Stomach (tissue), 19 donors: ENCODE measurements at places on chromosomes 7 and 10. TPM values are rescaled to one million over a fixed set of nuclear protein-coding genes. Genes with fewer than 3 reads are reported as not detected.

- DNase-seq, result no peak
These were observed 39.9 kb downstream of the TLL2 start for GRCh38 chr10:96473866-96474265.

DNA sequence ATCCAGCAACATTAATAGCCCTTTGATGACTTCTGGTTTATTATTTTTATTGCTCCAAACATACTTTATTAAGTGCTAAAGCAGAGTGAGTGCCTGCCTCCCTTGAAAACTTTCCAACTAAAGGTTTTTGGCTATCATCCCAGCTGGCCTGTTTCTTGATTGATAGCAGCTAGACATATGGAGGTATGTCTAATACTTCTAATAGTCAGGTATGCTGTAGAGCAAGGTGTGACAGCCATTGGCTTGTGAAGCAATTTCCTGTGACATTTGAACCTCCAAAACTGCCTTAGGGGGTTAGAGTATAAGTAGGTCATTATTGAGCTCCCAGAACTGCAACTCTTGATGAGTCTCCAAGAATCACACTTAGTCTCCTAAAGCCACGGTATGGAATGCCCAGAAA lies 55.8 kb downstream of the LOXL4 start:
- no peak for DNase-seq

CAMK2B gene
- polyA plus RNA-seq, result 2.9 TPM

DNA sequence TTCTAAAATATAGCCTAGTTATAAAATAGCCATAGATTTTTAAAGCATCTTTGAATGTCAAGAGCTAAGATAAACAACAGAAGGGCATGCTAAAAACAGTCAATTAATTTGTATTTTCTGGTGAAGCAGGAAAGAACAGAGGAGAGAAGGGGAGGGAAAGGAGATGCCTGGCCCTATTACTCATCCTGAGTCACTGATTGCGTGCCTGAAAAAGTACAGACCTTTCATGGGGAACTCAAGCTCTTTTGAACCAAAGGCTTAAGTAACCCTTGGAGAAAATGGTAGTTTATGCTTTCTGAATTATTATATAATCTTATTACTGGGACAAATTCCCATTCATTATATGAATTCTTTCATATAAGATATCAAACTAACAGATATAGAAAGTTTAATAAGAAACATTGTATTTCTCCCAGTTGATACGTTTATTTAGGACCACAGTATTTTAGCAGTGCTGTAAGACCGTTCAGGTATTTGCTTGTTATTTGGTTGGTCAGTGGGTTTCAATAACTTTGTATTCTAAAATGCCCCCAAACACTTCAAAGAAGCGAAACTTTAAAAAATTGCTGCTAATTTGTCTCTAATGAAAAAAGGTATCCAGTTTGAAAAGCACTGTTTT lies 151.3 kb downstream of the HGF start:
- DNase-seq, result no peak

DNA sequence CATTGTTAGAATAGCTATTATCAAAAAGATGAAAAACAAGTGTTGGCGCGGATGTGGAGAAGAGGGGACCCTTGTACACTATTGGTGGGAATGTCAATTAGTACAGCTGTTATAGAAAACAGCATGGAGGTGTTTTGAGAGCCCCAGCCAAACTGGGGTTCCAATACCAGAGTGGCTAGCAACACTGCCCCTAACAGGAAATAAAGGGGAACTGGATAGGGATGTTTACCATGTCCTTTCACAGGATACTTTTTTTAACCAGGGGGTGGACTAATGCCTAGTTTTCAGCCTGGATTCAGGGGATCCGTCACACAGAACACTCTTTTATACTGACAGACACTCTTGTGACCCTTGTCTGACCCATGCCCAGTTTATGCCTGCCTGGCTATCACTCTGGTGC lies 6.9 kb upstream of the GSTK1 start:
- DNase-seq, result no peak

DNA sequence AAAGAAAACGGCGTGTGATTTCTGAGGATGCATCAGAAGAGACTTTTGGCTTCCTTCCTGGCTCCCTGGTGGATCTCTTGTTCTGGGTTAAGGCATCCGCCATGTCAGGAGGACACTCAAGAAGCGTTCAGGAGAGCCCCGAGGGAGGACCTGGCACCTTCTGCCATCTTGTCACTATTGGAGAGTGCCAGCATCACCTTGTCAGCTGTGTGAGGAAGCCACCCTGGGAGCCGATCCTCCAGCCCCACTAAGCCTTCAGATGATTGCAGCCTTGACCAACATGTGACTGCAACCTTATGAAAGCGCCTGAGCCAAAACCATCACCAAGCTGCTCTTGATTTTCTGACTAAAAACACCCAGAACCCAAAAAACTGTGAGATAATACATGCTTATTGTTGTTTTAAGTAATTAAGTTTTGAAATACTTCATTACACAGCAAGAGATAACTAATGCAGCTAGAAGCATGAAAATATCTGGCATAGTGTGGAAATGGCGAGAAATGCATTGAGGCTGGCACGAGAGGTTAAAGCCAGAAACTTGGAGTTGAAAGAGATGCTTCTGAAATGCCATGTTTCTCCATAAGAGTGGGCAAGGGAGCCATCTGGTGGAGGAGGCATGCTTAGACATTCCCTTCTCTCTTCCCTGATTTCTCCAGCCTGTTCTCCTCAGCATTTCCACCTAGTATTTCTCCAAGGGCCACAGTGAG lies 5.4 kb upstream of the ZFYVE27 start:
- peak; percentile 90 for DNase-seq

DNA sequence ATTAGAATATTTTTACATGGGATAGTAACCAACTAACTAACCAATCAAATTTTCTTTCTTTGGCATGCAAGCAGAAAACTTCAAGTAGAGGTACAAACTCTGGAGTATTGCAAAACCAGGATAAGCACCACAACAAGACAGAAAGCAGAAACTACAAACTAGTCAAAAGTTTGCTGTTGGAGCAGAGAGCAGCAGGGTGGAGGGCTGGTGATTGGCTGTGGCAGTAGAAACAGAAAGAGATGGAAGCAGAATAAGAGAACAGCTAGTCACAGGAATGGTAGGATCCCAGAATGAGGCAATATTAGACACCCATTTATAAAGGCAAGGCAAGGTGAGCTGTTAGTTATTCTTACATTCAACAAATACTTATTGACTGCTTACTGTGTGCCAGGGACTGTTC lies 6.8 kb upstream of the MACC1 start:
- DNase-seq, result no peak

DNA sequence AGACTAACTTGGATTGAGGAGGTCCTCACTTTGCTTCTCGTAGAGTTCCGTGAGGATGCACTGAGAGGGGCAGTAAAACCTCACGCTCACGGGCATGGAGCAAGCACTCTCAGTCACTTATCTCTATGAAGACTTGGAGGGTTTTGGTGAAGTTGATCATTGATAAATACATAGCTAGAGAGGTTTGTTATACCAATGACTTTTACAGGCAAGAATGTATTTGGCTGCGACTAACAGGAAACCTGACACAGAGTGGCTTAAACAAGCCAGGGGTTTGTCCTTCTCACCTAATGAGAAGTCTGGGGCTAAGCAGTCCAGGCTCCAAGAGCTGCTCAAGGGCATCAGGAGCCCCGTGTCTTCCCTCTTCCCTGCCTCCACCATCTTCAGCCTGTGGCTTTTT lies 6.1 kb downstream of the BICC1 start:
- peak; percentile 9 for DNase-seq

C10orf62 gene
- polyA plus RNA-seq, result not detected

DNA sequence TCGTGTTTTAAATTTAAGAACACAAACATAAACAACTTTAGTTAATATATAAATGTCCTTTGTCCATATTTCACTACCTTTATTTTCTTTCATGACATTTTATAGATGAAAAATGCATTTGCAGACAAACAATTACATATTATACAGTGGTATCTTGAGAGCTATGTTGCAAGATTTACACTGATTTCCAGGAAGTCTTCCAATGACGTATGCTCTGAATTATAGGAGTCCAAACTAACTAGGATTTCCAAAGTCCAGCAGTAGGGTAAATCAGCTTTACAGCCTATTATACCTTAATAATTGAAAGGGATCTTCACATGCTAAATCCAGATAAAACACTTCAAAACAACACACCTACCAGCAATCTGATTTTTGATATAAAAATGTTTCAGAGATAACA lies 69.4 kb downstream of the HYCC1 start:
- peak; percentile 15 for DNase-seq

DNA sequence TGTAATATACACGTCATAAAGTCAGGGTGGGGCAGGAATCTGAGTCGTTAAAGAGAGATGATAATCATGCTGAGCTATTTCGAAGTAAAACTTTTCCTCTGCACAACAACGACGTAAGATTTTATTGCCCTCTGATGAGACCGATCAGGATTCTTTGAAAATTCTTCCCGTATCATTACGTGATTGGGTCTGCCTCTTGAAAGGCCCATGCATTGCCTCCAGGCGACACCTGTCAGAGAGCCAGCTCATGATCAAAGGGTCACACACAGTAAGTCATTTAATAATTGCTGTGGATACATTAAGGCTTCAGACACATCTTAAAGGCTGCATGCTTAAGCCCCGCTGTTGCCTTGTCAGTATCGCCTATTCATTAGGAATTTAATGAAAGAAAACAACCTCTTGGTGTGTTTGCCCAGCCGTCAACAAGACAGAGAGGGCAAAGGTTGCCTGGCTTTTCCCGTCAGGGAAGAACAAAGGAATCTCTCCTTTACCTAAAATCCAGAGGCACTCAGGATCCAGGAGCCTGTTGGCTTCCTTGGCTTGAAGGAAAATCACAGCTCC lies 189.0 kb upstream of the SH2B2 start:
- DNase-seq, result no peak

SPRN gene
- not detected for polyA plus RNA-seq

INA gene
- polyA plus RNA-seq, result 1.4 TPM

CDK1 gene
- 13.6 TPM for polyA plus RNA-seq

DNA sequence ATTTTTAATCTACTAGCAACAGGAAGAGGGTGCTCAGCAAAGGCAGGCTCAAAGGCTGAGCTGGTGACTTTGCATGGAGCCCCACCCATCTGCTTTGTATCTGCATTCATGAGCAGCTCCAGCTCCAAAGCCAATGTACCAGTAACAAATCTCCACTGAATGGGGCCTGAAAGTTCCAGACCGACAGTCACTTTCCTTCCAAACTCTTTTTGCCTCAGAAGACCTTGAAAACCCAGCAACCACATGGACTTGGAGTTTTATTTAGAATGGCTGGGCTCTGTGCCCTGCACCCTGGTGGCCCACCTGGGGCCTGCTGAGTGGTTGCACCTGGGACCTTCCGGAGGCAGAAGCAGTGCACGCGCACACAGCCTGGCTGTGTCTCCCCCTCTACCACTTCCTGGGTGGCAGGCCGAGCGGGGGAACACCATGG lies 195.0 kb upstream of the PLXNA4 start:
- peak; percentile 29 for DNase-seq

GRCh38 chr7:99390941-99391602 lies 16.5 kb downstream of the ARPC1B start:
- DNase-seq, result no peak

- DNase-seq, result no peak
These were observed 1202.3 kb upstream of the LRRTM3 start for GRCh38 chr10:65723525-65723924.

GRCh38 chr7:69189406-69189805 lies 408.9 kb upstream of the AUTS2 start:
- no peak for DNase-seq

FXYD4 gene
- 6.0 TPM for polyA plus RNA-seq

- DNase-seq, result no peak
These were observed 31.5 kb downstream of the TCF7L2 start for GRCh38 chr10:112981553-112981952.

GRCh38 chr10:1159131-1160061 lies 103.2 kb downstream of the WDR37 start:
- DNase-seq, result peak; percentile 17

POM121C gene
- polyA plus RNA-seq, result 8.7 TPM

GRCh38 chr7:131640686-131641085 lies 84.3 kb upstream of the PODXL start:
- no peak for DNase-seq

DNA sequence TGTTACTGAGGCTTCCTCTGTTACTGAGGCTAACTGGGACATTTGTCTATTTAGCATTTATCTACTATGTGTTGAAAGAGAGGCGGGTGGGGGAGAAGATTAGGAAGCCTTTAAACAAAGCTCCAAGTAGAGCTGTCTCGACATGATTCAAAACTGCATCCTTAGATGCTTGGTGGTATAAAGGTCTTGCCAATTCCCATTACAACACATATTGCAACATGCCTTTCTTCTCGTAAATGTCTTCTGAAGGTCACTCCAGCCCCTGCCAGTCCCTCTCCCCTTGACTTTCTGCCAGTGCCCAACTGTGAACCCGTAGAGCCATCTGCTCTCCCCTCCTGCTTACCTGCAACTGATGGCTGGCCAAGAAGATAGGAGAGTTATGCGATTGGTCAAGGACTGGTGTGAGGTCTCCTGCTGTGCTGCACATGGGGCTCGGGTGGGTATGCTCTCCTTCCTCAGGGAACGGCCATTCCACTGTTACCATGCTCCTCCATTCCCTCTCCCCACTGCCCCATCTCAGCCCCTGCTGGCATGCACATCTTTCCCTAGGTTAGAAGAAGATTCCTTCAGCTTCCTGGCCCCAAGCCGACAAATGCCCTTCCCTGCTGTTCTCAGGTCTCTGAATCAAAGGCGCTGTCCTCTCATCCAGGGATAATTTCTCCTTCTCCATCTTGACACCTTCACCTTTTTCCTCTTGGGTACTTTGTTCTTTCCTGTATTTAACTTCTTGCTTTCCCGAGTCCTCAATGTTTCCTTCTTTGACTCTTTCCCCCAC lies 43.6 kb upstream of the ZNF32 start:
- no peak for DNase-seq

DNA sequence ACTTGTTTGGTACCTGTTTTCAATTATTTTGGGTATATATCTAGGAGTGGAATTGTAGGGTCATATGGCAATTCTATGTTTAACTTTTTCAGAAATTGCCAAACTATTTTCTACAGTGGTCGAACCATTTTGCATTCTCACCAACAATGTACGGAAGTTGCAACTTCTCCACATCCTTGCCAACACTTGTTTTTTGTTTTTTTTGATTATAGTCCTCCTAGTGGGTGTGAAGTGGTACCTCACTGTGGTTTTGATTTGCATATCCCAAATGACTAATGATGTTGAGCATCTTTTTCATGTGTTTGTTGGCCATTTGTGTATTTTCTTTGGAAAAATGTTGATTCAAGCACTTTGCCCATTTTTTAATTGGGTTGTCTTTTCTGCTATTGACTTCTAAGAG lies 122.1 kb downstream of the RPS24 start:
- DNase-seq, result no peak

GRCh38 chr10:126350216-126350992 lies 37.9 kb downstream of the ADAM12 start:
- peak; percentile 20 for DNase-seq

GRCh38 chr10:67603701-67604100 lies 92.3 kb downstream of the CTNNA3 start:
- no peak for DNase-seq
